Iris pigment epithelial cell (primary cell): ENCODE measurements at places on chromosomes 5 and 9.

- DNase-seq = no peak
Observed at GRCh38 chr5:75847561-75848021, 130.4 kb upstream of the POC5 start.

DNA sequence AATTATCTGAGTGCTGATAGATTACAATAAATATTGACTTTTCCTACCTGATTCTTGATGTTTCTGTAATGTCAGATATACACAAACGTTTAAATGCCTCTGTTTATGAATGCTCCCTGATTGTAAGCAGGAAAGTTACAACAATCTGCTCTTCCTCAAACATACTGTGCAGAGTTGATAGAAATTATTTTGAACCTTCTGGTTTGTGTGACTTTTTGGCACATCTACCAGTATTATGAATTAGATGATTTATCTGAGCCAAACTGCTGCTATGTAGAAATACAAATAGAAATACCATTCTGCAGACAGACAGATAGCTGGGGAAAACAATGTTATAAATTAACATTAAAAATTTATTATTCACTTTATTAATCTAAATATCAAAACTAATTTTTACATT is 113.0 kb downstream of the SLF1 start:
- no peak for DNase-seq

- DNase-seq = peak; percentile 36
Observed at GRCh38 chr5:129361441-129362025, 98.6 kb upstream of the ADAMTS19 start.

- DNase-seq = no peak
Observed at GRCh38 chr5:151692312-151692711, 5.6 kb upstream of the SPARC start.

GRCh38 chr5:66666778-66667177 is 70.6 kb downstream of the MAST4 start:
- no peak for DNase-seq

GRCh38 chr5:151097061-151097460 is 16.2 kb upstream of the TNIP1 start:
- no peak for DNase-seq
